NCI-H187 (cell line): ENCODE measurements at places on chromosomes 7 and 10.

DNA sequence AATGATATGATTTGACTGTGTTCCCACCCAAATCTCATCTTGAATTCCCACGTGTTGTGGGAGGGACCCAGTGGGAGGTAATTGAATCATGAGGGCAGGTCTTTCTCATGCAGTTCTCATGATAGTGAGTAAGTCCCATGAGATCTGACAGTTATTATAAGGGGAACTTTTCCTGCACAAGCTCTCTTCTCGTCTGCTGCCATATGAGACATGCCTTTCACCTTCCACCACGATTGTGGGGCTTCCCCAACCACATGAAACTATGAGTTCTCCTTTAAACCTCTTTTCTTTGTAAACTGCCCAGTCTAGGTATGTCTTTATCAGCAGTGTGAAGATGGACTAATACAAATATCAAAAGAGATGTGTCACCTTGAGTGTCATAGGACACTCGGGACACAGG, 502.7 kb upstream of the PODXL start:
- no peak for DNase-seq

DNA sequence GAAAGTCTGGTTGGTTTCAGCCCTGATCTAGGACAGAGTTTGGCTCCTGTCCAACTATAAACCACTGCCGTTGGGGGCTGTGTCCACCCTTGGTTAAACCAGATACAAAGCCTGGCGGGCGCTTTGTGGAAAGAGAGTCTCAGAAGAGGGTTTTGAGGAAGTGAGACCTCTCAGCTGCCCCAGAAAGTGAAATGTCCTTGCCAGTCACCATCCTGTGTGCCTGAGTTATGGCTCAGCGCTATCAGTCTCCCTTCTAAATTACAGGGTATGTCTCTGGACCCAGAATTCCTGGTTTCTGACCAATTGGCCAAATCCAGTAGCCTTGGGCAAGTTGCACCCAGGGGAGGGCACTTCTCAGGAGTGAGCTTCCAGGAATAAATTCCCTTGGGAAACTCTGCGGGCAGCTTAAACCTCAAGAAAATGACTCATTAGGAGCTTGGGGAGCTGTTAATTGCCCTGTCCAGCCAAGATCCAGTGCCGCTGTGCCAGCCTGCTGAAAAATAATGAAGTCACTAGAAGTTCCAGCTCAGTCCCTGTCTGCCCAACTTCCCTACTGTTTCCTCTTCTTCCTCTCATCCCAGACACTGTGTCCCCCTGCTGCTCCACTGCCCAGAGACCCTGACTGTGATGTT, 66.7 kb upstream of the PDZD8 start:
- no peak for DNase-seq

DNA sequence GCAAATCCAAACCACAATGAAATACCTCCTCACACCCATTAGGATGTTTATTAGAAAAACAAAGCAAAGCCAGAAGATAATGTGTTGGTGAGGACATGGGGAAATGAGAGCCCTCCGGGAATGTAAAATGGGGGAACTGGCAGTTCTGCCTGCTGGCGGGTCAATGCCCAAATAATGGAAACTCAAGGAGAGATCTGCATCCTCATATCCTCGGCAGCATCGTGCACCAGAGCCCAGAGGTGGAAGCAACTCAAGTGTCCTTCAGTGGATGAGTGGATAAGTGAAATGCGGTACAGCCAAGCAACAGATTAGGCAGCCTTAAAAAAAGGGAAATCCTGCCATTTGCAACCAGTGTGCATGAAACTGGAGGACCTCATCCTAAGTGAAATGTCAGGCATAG, 325.2 kb downstream of the WDR37 start:
- peak; percentile 22 for DNase-seq

- no peak for DNase-seq
These were observed 14.0 kb upstream of the SEM1 start for GRCh38 chr7:96723622-96724021.

DNA sequence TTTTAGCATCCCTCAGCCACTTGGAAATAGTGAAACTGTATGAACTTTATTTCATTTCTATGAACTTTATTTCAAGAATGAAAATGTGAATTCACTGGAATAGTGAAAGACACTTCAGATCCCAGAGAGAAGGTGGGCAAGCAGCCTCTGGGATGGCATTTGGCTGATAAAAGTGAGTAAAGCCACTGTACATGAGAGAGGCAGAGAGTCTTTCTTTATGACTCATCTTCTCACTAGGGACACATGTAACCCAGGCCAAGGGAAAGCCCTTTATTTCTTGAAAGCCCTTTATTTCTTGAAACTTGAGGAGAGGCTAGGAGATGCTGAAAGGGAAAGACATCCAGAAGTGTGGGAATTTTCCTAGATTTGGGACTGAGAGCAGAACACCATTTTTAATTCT, 148.9 kb upstream of the SMIM30 start:
- no peak for DNase-seq
